ENCODE measurements at places on chromosomes 2 and 18. TPM values are rescaled to one million over a fixed set of nuclear protein-coding genes. Genes with fewer than 3 reads are reported as not detected.

- no peak for DNase-seq
Observed at GRCh38 chr2:173359231-173359630, 4.6 kb downstream of the CDCA7 start.

Gene ZSWIM2
- not detected for total RNA-seq

- no peak for DNase-seq
Observed at GRCh38 chr18:48079885-48080284, 149.4 kb upstream of the SMAD2 start.

DNA sequence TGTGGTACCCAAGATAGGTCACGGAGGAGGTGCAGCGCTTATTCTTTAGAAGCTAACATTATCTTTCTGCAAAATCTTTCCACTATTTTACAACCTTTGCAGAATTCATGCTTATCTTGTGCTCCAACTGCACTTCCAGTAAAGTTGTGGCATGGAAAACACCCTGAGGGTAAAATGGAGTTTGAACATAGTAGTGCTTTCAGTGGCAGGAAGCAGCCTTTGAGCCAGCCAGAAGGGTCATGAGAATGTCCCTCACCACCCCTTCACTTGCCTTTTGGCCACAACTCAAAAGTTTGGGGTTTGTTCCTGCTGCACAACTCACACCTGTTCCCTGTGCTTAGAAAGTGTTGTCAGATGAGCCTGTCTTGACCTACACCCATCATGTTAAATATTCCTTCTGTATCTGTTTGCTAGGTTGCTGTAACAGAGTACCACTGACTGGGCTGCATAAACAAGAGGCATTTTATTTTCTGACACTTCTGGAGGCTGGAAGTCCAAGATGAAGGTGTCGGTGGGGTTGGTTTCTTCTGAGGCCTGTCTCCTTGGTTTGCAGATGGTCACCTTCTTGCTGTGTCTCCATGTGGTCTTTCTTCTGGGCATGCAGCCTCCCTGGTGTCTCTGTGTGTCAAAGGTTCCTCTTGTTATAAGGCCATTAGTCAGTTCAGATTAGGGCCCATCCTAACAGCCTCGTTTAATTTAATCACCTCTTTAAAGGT, 194.1 kb downstream of the SMAD7 start:
- no peak for DNase-seq

DNA sequence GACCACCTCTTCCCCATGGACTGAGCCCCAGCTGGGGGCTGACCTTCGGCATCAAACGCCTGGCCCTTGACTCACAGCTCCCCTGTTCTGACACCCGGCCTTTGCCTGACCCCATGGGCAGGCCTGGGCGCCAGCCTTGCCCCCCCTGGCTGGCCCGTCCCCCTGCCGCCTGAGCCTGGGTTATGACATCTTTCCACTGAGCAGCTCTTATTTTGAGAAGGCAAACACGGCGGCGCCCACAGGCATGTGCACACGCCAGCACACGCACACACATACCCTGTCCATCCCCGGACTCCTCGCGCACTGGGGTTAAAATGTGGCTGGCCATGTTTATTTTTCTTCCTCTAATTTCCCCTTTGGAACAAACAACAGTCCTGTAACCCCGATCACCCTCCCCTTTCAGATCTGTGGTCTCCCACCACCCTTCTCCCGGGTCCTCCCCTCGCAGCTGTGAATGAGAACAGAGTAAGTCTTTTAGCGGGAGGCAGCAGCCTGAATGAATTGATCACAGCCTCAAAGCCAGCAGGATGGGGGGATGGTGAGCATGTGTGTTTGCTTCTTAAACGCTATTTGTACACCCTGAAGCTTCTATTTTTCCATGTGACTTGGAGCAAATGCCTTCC, 11.8 kb upstream of the ATOH8 start:
- DNase-seq: no peak

Gene ATG9A
- 40.6 TPM for total RNA-seq

DNA sequence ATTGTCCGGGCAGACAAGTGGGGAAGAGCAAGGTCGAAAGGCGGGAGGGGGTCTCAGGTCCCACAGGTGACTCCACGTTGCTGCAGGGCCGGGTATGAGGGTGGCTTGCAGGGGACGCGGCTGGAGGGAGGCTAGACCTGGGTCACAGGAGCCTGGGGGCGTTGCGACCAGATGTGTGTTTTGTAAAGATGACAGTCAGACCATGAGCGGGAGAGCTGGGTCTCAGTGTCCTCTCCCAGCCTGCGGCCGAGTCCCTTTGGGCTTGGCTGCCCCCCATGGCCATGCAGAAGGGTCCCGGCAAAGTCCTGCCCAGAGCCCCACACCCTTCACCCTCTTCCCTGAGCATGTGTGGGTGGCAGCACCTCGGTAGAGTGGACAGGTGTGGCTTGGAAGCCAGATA, 239.2 kb downstream of the ATAD2B start:
- no peak for DNase-seq

Gene COLEC11
- not detected for total RNA-seq

Gene AKAIN1
- total RNA-seq: not detected

DNA sequence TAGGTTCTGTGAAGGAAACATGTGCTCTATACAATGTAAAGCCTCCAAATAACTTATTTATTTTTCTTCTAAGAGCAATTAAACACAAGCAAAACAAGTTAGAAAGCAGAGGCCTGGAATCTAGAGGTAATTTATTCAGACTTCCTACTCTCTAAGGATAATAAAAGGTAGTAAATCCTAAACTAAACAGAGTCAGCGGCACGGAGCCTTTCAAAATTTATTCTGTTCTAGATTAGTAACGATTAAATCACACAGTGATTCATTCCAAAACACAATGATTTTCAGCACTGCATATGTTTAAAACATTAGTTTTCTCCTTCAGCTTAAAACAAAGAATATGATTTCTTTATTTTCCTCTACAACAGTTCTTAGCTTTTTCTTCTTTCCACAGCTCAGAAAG, 160.9 kb downstream of the FBXO15 start:
- no peak for DNase-seq

GRCh38 chr18:31490387-31490786, 7.6 kb upstream of the DSG2 start:
- no peak for DNase-seq

DNA sequence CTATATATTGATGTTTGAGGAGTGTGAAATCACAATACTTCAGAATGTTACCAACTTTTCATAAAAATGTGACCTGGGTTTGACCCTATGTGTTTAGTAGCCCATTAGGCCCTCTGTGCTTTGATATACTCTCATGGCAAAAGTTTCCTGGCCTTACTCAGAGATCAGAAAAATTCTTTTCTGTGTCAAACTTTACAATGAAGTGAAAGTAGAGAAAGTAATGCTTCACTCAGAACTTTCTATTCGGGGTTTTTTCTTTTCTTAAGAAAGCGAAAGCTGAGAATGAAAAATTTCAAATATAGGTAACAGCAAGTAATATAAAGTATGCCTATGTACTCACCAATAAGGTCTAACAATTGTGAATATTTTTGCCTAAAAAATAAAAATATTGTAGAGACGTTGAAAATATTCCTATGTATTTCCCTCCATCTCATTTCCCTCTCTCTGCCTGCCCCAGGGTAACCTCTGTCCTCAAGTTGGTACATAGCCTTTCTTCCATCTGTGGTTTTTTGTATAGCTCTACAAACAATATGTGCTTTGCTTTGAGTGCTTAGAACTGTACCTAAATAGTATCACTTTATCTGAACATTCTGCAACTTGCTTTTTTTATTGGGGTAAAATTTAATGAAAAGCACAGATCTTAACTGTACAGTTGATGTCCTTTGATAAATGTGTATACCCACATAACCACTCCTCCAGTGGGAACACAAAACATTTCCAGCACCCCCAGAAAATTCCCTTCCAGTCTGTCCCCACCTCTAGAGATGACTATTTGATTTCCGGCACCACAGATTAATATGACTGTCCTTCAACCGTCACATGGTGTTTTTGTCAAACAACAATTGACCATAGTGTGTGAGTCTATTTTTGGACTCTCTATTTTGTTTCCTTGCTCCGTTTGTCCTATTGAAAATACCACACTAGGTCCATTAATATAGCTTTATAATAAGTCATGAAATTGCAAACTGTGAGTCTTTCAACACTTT, 10.3 kb upstream of the ACKR3 start:
- DNase-seq: no peak

GRCh38 chr18:47986620-47987387, 56.3 kb upstream of the SMAD2 start:
- DNase-seq: no peak

DNA sequence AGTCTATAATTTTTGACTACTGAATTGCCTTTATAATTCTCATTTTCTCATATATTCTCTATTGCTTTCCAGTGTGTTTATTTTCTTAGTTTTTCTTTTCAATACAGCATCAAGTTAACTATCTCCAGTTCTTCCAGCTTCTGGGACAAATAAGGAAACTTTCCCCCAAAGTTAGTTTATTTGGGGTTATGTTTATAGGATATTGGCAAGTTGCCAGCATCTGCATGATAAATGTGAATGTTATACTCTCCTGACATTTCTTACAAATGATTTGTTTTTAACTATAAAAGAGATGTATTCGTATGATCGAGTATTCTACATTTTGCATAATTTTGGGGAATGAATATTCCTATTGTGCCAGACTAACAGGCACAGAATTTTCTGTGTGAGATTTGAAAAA, 140.6 kb upstream of the KCNJ3 start:
- no peak for DNase-seq

- DNase-seq: no peak
Observed at GRCh38 chr2:226963528-226963927, 127.7 kb downstream of the RHBDD1 start.

- DNase-seq: no peak
Observed at GRCh38 chr2:241068942-241069810, 32.9 kb downstream of the MTERF4 start.

DNA sequence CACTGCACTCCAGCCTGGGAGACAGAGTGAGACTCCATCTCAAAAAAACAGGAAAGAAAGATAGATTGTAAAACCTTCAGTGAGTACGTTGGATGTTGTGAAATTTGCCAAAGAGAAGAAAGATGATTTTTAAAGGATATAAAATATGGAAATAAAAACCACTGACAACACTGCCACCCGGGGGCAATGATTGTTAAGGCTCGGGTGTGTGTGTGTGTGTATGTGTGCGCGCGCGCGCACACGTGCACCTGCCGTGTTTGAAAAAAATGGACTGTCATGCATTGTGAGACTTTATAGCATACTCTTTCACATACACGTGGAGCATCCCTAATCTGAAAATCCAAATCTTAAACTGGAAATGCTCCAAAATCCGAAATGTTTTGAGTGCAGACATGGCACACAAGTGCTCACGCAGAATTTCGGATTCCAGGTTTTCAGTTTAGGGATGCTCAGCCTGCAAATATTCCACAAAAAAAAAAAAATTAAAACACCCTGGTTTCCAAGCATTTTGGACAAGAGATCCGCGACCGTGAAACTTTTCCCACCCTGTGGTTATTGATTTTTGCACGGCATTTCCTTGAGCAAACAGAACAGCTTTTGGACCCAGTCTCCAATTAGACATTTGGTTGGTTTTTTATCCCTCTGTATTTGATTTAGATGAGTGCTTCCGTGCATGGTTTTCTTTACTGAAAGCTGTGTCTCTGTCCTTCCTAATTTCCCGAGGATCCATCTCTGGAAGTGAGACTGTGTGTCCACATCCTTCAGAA, 269.2 kb downstream of the AGAP1 start:
- DNase-seq: no peak

GRCh38 chr18:50042611-50043010, 152.3 kb downstream of the MYO5B start:
- DNase-seq: no peak

DNA sequence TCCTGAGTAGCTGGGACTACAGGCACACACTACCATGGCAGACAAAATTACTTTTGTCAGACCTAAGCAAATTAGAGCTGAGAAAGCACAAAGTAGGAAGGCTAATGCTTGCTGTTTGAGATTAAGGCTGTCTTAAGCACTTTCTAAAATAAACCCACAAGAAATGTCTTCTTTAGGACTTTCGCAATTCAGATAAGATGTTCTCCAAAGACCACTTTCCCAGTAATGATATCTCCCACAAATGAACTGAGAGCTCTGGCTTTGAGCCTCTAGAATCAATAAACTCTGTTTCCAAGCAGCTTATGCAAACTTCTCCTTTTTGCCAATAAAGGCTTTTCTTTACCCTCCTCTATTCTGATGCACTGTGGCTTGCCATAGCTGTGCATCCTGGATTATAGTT, 32.0 kb upstream of the GALNT1 start:
- no peak for DNase-seq

DNA sequence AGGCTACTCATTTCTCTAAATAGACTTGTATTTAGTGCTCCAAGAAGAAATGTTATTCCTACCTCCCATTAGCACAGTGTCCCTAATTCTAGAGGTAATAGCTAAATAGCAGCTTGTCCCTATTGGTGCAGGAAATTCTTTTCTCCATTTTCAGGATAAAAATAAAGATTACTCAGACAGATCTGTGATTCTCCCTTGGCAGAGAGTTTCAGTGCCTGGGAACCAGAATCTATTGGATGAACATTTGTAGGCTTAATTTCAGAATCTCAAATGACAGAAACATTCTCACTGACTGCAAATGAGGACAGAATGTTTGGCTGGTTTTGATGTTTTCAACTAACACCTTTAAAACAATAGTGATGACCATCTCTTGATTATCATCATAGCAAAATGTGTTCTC, 33.3 kb upstream of the LGALSL start:
- DNase-seq: no peak

Gene TMEM200C
- 8.6 TPM for total RNA-seq
